ENCODE measurements at places on chromosomes 3 and 15.

GRCh38 chr15:68341760-68342725 is 64.5 kb downstream of the FEM1B start:
- no peak for DNase-seq

- no peak for DNase-seq
Measured at GRCh38 chr3:191339316-191339917, 9.1 kb upstream of the UTS2B start.

- no peak for DNase-seq
Measured at GRCh38 chr15:52180196-52180835, 10.9 kb downstream of the GNB5 start.

DNA sequence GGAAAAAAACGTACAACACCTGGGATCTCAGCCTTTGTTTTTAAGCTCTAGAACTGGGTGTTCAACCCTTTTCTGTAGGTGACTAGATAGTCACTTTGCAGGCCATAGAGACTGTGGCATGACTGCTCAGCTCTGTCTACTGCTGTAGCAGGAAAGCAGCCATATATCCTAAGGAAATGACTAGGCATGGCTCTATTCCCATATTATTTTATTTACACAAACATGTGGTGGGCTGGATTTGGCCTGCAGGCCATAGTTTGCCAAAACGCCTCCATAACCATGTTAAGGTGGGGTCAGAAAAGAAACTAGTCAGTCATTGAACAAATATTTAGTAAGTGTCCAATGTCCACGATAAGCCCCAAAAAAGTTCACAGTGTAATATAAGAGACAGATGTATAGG is 452.5 kb downstream of the MCTP2 start:
- no peak for DNase-seq

Data from activated CD4-positive, CD25-positive, alpha-beta regulatory T cell (primary cell).